Spinal cord (tissue), 10 donors: ENCODE measurements at places on chromosomes 7 and 10. TPM values are rescaled to one million over a fixed set of nuclear protein-coding genes. Genes with fewer than 3 reads are reported as not detected.

- no peak overlapping the region for H3K27ac ChIP-seq
- no peak overlapping the region for H3K4me3 ChIP-seq
- DNase-seq = no peak
- no peaks in the 10 kb centered on the region for H3K36me3 ChIP-seq
- no peaks in the 10 kb centered on the region for H3K4me1 ChIP-seq
These were observed 12.5 kb upstream of the GNA12 start for GRCh38 chr7:2856388-2857169.

- no peaks in the 10 kb centered on the region for H3K36me3 ChIP-seq
- H3K4me3 ChIP-seq = no peak overlapping the region
- peaks cover 4% of the 10 kb centered on the region for H3K4me1 ChIP-seq
- H3K27ac ChIP-seq = no peak overlapping the region
- no peak for DNase-seq
- H3K27me3 ChIP-seq = no peaks in the 10 kb centered on the region
These were observed 73.5 kb upstream of the MKLN1 start for GRCh38 chr7:131254211-131254610.

GRCh38 chr10:102624094-102624493 is 20.2 kb upstream of the TRIM8 start:
- DNase-seq = no peak
- H3K4me1 ChIP-seq = peaks cover 85% of the 10 kb centered on the region
- peaks cover 50% of the 10 kb centered on the region for H3K36me3 ChIP-seq
- H3K27me3 ChIP-seq = no peaks in the 10 kb centered on the region

DNA sequence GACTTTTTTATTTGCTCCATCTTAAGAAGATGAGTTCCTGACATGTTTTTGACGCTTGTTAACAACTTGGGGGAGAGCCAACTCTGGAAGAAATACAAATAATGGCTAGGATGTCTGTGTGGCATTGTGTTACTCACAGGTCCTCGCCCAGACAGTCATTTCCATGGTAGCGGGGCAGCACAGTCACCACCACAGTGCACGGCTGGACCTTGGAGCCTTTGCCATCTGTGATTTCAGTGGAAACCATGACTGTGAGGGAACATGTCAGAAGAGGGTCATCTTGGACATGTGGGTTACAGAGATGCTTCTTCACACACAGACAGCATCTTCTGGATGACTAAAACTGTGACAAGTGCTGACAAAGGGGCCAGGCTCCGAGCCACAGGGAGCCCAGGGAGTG is 74.5 kb downstream of the PKD1L1 start:
- H3K4me3 ChIP-seq = no peak overlapping the region
- H3K36me3 ChIP-seq = no peaks in the 10 kb centered on the region
- H3K27me3 ChIP-seq = no peaks in the 10 kb centered on the region
- DNase-seq = no peak
- no peak overlapping the region for H3K27ac ChIP-seq
- H3K4me1 ChIP-seq = no peaks in the 10 kb centered on the region

- no peak for DNase-seq
- H3K27me3 ChIP-seq = no peaks in the 10 kb centered on the region
- no peaks in the 10 kb centered on the region for H3K36me3 ChIP-seq
- H3K4me1 ChIP-seq = peaks cover 31% of the 10 kb centered on the region
These were observed 30.7 kb upstream of the INPP5A start for GRCh38 chr10:132506711-132507408.

DNA sequence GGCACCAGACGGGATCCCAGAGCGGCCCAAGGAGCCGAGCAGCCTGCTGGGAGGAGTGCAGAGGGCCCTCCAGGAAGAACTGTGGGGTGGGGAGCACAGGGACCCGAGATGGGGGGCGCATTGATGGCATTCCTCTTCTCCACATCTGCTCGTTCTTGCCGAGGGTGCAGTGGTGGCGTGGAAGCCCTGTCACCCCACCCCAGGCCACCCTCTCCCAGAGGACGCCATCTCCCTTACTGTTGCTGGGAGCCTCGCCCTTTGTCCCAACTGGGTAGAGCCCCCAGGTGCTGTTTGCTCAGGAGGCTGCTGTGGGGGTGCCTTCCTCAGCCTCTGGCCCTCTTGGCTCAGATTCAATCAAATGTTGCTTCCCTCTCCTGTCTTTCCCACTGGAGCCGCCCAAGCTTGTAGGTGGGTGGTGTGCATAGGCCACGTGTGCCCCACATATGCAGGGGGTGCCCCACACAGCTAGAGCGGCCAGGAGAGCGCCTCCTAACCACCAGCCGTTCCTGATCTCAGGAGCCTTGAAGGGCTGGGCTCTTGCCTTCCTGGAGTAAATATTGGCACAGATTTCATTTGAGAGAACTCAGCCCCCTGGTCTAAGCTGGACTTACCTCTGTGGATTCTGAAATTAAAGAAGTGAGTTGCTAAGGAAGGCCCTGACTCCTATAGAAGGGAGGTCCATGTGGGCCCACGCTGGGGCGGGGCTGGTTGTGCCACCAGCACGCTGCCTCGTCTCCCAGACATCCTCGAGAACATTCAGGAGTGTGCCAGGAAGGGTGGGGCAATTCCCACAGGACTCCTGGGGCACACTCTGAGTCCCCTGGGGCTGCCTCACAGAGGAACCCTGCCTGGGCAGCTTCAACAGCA is 39.2 kb downstream of the ZNF467 start:
- peaks cover 53% of the 10 kb centered on the region for H3K36me3 ChIP-seq
- H3K27ac ChIP-seq = no peak overlapping the region

DNA sequence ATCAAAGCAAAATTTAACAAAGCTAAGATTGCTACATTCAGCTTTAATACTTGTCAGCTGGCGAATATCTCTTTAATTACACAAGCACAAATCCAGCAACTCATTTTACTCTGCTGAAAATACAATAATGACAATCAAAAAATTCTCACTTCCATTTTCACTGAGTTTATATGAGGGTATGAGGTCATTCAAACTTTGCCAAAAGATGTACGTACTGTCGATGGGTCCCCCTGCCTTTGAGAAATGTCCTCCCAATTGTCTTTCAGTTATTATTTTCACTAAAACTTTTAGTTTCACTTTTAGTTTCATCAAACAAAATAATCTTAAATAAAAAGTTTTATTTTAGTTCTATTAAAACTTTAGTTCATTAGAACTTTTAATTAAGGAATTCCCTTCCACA is 159.5 kb upstream of the WDR11 start:
- H3K27me3 ChIP-seq = no peaks in the 10 kb centered on the region
- no peak for DNase-seq
- no peak overlapping the region for H3K27ac ChIP-seq
- H3K4me3 ChIP-seq = no peak overlapping the region
- no peaks in the 10 kb centered on the region for H3K4me1 ChIP-seq

DNA sequence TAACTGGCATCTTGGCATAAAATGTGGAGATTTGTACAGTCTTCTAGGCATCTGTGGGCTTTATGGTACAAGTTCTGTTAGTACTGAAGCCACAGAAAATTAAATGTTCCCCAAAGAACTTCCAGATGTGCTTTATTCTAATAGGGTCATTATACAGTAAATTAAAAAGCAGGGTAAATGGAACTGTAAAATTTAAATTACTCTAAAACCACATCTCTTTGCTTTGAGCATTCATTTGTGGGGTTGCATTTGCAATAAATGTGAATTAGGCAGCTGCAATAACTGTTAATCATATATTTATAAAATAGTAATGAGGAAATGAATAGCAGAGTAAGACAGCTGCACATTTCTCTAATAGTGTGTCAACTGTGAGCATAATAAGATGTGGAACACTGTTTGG is 151.5 kb downstream of the BUB3 start:
- H3K27me3 ChIP-seq = peaks cover 2% of the 10 kb centered on the region
- H3K36me3 ChIP-seq = no peaks in the 10 kb centered on the region
- peaks cover 12% of the 10 kb centered on the region for H3K4me1 ChIP-seq
- H3K27ac ChIP-seq = no peak overlapping the region

TFPI2 gene
- total RNA-seq = 8.9 TPM

SLC18A3 gene
- 1.9 TPM for total RNA-seq

CALHM1 gene
- 0.06 TPM for total RNA-seq

GIMAP4 gene
- total RNA-seq = 21.5 TPM
